Neural crest cell (in vitro differentiated cells): ENCODE measurements at places on chromosomes 3 and 15.
A peak's percentile ranks its signal among the peaks of the same experiment; 100 is the strongest.

DNA sequence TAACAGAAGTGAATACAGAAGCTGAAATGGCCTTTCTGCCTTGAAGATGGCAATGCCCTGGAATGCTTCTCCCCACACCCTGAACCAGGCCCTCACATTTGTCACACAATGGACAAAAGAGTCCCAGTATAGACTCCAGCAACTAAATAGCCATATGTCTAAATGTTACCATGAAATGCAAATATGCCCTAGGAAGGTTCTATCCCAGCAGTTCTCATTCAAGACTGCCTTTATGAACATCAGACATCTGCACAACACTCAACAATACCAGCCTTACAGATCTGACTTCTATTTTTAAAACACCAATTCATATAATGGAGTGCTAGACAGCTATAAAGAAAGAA lies 7.9 kb downstream of the ITGB5 start:
- H3K4me3 ChIP-seq: peak overlapping the region; percentile 69
- H3K27ac ChIP-seq: peak overlapping the region; percentile 1

GRCh38 chr3:130490241-130490640 lies 26.7 kb upstream of the COL6A6 start:
- H3K27ac ChIP-seq: no peak overlapping the region
- no peak for DNase-seq
- no peaks in the 10 kb centered on the region for H3K36me3 ChIP-seq
- H3K27me3 ChIP-seq: no peaks in the 10 kb centered on the region
- H3K4me1 ChIP-seq: no peaks in the 10 kb centered on the region

DNA sequence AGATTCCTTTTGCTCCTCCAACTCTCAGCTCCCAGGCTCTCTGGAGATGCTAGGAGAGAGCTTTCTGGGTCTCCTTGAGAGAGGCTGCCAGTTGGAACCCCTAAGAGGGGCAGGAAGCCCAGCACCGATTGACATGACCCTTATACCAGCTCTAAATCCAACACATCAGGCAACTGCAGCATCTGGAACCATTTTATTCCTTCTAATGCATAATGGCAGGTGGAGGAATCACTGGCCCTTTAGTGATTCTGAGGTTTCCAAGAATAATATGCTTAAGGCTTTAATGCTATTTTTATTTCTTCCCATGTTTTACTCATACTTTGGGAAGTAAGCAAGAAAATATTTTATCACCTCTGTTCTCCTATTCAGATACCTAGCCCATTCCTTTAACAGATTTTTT lies 60.3 kb upstream of the TEX264 start:
- H3K36me3 ChIP-seq: peaks cover 15% of the 10 kb centered on the region
- peaks cover 12% of the 10 kb centered on the region for H3K4me1 ChIP-seq
- H3K27me3 ChIP-seq: no peaks in the 10 kb centered on the region
- H3K4me3 ChIP-seq: peak overlapping the region; percentile 27

GRCh38 chr3:146345900-146346299 lies 95.0 kb upstream of the PLSCR4 start:
- H3K4me1 ChIP-seq: no peaks in the 10 kb centered on the region
- no peaks in the 10 kb centered on the region for H3K27me3 ChIP-seq
- no peak overlapping the region for H3K4me3 ChIP-seq
- no peak overlapping the region for H3K27ac ChIP-seq
- DNase-seq: no peak

- no peak for DNase-seq
- H3K27ac ChIP-seq: peak overlapping the region; percentile 4
- H3K4me3 ChIP-seq: no peak overlapping the region
- H3K36me3 ChIP-seq: no peaks in the 10 kb centered on the region
Measured at GRCh38 chr3:28840976-28841376, 439.9 kb upstream of the RBMS3 start.

- no peak overlapping the region for H3K27ac ChIP-seq
- peaks cover 35% of the 10 kb centered on the region for H3K27me3 ChIP-seq
- no peaks in the 10 kb centered on the region for H3K36me3 ChIP-seq
- no peaks in the 10 kb centered on the region for H3K4me1 ChIP-seq
- H3K4me3 ChIP-seq: no peak overlapping the region
Measured at GRCh38 chr3:40417845-40418543, 31.0 kb downstream of the ENTPD3 start.

- no peaks in the 10 kb centered on the region for H3K4me1 ChIP-seq
- peaks cover 3% of the 10 kb centered on the region for H3K27me3 ChIP-seq
- no peaks in the 10 kb centered on the region for H3K36me3 ChIP-seq
- no peak overlapping the region for H3K27ac ChIP-seq
Measured at GRCh38 chr3:112817797-112818196, 28.9 kb downstream of the CD200R1L start.

DNA sequence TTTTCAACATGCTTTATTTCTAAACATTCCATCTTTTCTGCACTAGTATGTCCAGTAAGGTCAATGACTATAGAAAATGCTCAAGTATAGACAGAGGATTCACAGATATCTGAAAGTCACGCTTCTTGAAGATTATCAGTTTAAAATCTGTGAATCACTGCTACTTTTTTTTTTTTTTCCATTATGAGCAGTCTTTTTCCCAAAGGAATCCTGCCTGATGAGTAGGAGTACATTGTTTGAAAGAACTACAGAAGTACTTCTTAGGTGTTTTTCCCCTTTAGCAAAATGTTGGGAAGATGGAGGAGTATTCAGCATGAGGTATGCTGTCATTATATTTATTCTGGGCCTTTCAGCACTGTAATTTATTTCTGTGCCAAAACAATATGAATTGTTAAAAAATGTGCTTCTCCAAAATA lies 266.2 kb downstream of the NLGN1 start:
- DNase-seq: no peak
- H3K36me3 ChIP-seq: no peaks in the 10 kb centered on the region
- H3K4me1 ChIP-seq: peaks cover 7% of the 10 kb centered on the region
- H3K27me3 ChIP-seq: no peaks in the 10 kb centered on the region
